SK-N-SH treated with all-trans-retinoic acid at 6 μM for 48 hours (cell line): ENCODE measurements at places on chromosomes 6 and 20.

- ATAC-seq = no peak
Measured at GRCh38 chr6:14802514-14803160, 443.2 kb upstream of the JARID2 start.

GRCh38 chr6:108638993-108639392 lies 78.3 kb downstream of the FOXO3 start:
- no peak; the same call in 2 of the 3 replicates for ATAC-seq

DNA sequence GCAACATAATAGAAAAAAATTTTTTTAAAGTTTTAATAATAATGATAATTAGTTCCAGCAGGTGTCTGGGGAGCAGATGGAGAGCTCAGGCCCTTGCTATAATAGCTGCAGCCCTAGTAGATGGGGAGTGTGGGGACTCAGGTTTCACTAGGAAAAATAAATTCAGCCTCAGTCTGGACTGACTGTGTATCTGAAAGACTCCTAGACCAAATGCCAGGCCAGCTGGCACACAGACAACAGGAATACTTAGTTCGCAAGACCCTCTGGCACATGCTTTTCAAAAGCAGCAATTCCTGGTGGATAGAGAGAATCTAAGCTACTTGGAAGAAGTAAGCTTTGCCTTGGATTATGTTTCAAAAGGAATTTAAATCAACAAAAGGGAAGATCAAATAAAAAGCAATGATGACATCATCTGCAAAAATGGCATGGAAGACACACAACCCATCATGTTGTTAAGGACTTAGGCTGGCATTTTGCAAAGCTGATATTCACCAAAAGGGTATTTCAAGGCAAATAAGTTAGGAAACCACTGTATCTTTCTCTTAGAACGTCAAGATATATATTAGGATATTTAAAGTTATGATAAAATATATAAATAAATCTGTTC lies 107.8 kb downstream of the RNGTT start:
- ATAC-seq = peak; percentile 60; the same call in 1 of the 3 replicates

DNA sequence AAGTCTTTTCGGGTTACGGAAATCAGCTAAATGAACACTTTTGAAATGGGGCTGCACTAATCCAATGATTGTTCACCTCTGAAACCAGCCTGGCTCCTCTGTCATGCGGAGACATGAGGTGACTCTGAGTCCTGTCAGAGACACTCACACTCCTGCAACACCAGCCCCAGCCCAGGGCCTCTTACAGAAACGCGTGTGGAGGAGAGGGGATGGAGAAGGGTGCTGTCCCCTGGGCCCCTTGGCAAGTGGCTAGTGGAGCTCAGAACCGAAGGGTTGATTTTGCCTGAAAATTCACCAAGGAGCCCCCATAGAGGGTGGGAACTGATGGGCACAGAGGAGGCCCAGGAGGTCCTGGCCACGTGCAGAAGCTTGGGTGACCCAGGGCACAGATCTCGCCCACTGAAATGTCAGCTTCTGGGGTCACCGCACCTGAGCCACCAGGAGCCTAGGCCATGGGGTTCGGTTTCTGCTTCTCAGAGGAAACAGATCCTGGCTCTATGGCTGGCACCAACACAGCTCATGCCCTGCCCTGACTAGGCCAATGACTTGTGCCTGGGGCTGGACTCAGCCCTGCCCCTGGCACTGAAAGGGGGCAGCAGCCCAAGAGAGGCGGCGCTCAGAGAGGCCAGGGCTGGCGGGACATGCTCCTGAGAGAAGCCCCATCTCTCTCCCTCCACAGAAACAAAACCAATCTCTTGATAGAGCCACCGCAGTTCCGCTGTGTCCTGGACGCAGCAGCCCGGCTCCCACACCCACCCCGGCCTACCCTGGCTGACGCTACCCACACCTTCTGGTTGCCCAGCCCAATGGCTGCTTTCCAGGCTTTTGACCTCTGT lies 144.7 kb downstream of the ERMARD start:
- ATAC-seq = no peak

GRCh38 chr6:80478030-80478429 lies 371.6 kb downstream of the BCKDHB start:
- ATAC-seq = no peak

DNA sequence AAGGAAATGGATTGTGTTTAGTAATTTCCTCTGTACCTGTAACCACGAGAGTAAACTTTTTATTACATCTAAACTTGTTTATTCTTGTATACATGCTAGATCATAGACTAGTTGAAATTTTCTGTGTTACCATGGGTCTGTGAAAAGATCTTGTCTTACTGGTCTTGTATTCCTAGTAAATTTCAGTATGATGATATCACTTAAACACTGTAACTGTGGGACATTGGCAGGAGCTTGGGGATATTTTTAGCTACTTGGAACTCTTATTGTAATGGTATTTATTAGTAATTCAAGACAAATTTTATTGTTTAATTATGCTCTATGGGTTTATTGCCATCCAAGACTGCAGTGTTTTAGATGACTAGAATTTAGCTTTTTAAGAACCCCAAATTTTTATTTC lies 25.9 kb upstream of the TULP4 start:
- ATAC-seq = peak; percentile 46
